Hematopoietic multipotent progenitor cell treated with erythropoietin and hydrocortisone succinate and interleukin-3 and kit ligand, for 15 days (in vitro differentiated cells): ENCODE measurements at places on chromosomes 12 and 14.
A peak's percentile ranks its signal among the peaks of the same experiment; 100 is the strongest.

GRCh38 chr12:121423253-121423652, 23.3 kb downstream of the RNF34 start:
- no peak for DNase-seq

DNA sequence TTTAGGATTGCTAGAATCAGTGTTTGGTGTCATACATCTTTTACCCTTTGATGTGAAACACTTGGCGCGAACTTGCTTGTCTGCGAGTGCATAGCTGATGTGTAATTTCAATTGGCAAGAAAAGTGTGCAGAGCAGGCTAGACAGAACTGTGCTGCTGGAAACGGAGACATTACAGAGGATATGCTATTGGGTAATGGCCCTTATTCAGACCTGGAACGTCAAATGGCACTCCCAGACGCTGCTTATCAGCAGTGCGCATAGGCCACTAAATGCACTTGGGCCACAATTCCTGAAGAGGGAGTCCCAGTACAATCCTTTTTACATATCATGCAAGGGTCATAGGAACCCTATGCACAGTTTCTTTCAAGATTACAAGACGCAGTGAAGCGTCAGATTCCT, 15.7 kb upstream of the SLC10A1 start:
- DNase-seq = no peak

GRCh38 chr12:6646276-6647082, 753 bp downstream of the ACRBP start:
- no peak for DNase-seq

- no peak for DNase-seq
Observed at GRCh38 chr14:33449703-33450395, 501.0 kb downstream of the EGLN3 start.

GRCh38 chr12:5884285-5884684, 60.8 kb downstream of the ANO2 start:
- DNase-seq = no peak

GRCh38 chr12:103848917-103849491, 8.0 kb upstream of the NT5DC3 start:
- DNase-seq = no peak

- no peak for DNase-seq
Observed at GRCh38 chr12:111412007-111412829, 6.5 kb downstream of the SH2B3 start.

DNA sequence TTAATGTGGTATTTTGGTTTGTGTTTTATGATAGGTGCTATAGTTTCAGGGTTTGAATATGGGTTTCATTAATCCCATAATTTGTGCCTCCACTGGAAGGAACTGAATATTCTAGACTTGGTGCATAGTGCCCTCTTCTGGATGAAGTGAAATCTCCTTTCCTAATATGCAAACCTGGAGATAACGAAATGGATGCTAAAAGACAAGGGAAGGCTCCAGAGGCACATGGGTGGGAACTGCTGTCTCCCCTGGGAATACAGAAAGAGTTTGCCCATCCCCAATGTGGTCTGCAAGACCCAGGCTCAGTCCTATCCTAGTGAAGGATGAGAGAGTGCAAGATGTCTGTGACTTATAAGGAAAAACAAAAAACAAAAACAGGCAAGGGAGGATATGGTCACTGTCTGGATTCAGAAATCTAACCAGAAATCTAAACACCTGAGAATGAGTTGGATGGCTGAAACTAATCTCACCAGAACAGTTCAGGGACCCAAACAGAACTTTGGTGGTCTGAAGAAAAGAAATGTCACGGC, 142.3 kb upstream of the TMPO start:
- DNase-seq = peak; percentile 4

DNA sequence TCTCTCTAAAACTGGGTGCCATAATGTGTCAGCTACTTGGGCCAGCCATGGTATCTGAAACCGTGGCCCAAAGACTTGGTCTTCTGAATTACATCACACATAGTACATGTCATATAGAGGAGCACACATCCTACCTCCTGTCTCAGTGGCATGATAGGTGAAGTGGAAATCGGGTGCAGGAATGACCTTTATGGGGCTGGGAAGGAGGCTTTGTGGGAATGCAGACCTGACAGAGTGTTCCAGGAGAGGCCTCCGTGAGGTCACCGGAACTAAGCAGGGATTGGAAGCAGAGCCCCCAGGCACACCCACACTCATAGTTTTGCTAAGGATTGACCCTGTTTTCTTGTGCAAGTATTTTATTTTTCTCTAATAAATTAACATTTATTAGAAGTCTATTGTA, 82.6 kb downstream of the NTF3 start:
- DNase-seq = no peak

GRCh38 chr14:100391173-100391572, 68.0 kb downstream of the SLC25A47 start:
- DNase-seq = no peak

- DNase-seq = no peak
Observed at GRCh38 chr14:53855574-53855973, 101.1 kb downstream of the BMP4 start.

GRCh38 chr12:68111995-68112394, 47.5 kb downstream of the IFNG start:
- no peak for DNase-seq

GRCh38 chr12:124286414-124286813, 8.5 kb upstream of the RFLNA start:
- no peak for DNase-seq
